ENCODE measurements at places on chromosomes 6 and 20.

GRCh38 chr6:157631838-157632614 is 191.0 kb upstream of the SNX9 start:
- DNase-seq: no peak

GRCh38 chr6:78883651-78884050 is 16.3 kb downstream of the IRAK1BP1 start:
- no peak for DNase-seq

DNA sequence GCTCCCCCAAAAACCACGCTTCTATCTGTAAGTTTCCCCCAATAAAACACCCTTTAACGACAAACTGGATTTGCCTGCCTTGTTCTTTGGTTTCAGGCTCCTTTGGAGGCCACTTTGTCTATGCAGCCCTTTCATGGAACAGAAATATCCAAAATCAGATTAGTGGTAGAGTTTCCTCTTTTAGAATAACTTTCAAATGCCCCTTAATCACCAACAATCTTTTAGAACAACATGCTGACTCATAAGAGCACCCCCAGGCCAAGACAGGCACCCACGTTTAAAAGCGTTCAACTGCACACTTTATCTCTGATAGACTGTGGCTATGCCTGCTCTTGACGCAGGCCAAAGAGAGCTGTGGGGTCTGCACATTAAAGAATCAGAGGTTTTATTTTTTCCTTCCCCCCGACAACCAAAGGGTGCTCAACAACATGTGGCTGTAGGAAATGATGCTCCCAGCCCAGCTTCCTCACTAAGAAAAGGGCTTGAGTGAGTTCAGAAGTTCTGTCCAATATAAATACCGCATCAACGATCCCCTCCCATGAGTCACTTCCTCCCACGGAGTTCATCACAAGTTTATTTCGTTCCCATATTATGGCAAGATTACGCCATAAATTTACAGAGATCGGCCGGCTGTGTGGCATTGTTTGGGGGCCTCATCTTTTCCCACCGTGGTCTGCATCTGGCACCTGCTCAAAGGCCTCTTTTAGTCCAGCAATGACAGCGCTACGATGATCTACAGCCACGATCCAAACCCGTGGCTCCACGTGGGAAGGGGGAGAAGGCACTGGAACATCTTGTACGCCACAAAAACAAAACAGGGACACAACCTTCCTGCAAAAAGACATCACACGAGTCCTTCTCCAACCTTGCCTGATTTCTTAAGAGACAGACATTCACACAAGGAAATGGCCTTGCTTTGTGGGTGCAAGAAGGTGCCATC is 88.8 kb upstream of the NFATC2 start:
- DNase-seq: no peak

DNA sequence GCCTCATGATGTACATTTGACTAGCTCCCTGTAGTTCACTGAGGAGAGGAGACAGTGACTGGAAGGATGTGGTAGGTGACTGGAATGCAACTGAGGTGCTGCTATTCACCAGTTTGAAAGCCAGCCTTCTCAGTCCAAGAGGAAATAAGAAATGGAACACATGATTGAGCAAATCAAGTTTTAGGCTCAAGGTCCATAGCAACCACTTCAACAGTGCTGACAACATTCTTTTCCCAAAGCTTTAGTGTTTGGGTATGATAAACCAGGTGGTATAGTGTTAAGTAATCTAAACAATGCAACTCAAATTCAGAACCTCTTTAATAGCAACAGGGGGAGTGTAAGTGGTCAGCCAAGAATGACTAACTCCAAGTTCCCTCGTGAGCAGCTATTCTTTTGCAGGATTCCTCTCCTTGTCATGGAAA is 9.2 kb downstream of the ZHX3 start:
- DNase-seq: no peak

GRCh38 chr6:5403609-5404008 is 142.3 kb downstream of the FARS2 start:
- DNase-seq: no peak

GRCh38 chr6:44284121-44284520 is 13.9 kb downstream of the TMEM151B start:
- no peak for DNase-seq
